Fibroblast of gingiva (primary cell): ENCODE measurements at places on chromosomes 5 and 9.
A peak's percentile ranks its signal among the peaks of the same experiment; 100 is the strongest.

GRCh38 chr9:5429873-5430564, 7.7 kb downstream of the PLGRKT start:
- no peak for DNase-seq

DNA sequence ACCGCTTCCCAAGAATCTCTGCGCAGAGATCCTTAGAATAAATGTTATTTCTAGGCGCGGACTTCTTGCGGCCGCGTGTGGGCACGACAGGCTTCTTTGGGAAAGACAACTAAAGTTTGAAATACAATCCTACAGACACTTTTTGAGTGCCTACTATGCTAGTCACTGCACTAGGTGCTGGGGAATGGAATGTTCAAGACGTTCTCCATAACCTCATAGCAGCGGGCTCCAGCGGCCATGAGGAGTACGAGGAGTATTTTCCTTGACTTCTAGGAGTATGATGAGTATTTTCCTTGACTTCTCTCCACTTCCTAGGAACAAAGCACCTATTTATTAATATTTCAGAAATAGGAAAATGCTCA, 636 bp upstream of the PWWP2A start:
- DNase-seq, result no peak

DNA sequence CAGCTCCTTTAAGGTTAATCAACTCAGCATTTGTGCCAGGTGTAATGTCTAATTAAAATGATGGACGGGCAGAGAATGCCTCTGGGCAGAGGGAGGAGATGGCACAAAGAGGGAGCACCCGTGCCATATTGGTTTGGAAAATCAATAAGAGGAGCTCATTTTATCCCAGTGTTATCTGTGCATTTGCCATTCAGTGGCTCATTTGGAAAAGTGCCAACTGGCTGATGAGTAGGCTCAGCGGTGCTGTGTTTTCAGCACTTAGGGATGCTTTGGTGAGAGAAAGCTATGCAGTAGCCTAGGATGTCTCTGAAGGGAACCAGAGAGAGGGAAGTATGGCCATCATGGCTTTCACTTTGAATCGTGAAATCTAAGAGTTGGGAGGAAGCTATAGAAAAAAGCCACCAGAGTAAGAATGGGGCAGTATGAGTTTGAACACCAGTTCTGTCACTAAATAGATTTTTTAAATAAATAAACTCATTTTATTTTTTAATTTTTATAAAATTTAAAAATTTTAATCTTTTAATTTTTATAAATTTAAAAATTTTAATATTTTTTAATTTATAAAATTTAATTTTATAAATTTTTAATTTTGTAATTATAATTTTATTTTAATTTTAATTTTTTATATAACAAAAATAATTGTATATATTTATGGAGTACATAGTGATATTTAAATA, 472.8 kb downstream of the BRINP1 start:
- DNase-seq, result no peak

- no peak for DNase-seq
These were observed 631.5 kb upstream of the ST8SIA4 start for GRCh38 chr5:101534491-101535110.

GRCh38 chr5:107937204-107937603, 266.5 kb upstream of the EFNA5 start:
- DNase-seq, result no peak

DNA sequence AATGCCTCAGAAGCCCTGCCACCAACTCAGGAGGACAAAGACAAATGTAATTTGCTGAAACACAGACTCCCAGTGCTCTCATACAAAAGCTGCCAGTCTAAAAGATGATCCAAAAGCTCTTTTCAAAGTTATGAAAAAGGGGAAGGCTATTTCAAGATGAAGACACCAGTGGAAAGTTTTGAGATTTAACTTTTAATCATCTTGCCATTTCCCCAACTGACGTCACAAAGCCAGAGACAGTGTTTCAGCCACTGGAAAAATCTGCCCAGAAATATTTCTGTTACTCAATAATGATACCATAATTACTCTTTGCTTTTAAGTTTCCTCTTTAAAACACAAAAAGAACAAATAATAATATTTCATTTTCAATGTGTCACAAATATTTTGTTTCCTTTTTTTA, 20.9 kb downstream of the ENG start:
- peak; percentile 73 for DNase-seq

GRCh38 chr5:67141644-67142043, 55.0 kb downstream of the CD180 start:
- DNase-seq, result no peak

DNA sequence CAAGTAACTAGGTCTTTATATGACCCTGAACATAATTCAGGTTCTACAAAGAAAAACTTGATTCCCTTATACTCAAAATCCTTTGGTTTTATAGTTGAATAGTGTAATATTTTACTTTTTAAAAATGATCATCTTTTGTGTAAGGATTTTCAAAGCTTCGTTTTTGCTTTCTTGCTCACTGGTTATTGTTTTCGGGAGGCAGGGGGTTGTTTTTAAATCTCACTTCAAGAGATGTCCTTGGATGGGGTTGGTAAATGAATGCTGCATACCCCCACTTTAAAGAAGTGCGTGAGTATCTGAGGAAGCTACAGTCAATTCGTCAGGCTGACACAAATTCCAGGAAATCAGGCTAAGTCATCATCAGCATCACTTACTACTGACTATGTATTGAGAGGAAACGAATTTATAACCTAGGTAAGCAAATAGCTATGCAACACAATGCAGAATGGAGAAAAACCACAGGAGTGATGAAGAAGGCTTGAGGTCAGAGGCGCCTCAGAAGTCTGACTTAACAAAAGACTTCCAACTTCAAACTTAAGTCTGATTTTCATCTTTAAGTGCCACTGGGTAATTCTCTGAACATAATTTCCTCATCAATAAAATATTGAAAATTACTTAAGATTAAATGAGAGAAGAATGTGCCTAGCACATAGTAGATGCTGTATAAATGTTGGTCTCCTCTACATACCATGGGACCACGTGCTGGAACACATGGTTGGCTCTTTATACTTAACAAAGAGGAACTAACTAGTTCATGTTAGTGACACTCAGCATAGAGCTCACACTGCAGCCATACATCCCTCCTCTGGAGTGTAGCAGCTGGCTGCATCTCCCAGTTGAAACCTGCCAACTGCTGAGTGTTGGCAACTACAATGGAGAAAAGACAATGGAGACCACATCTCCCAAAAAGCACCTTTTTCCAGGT, 106.0 kb upstream of the KIF2A start:
- DNase-seq, result no peak

DNA sequence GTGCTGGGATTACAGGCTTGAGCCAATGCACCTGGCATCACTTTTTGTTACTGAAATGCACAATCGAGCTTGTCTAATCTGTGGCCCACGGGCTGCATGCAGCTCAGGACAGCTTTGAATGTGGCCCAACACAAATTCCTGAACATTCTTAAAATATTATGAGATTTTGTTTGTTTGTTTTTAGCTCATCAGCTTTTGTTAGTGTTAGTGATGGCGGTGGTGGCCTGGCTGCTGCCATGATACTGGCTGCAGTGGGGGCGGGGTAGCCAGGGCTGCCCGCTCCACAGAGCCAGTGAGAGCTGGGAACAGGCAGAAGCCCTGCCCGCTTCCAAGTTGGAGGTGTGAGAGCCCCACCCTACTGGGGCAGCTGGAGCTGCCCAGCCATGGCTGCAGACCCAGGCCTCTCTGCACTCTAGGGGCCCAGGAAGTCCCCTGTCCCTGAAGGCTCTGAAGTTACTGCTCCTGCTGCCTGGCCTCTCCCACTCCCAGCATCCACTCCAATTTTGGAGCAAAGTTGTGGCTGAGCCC, 76.6 kb upstream of the SHB start:
- DNase-seq, result no peak

DNA sequence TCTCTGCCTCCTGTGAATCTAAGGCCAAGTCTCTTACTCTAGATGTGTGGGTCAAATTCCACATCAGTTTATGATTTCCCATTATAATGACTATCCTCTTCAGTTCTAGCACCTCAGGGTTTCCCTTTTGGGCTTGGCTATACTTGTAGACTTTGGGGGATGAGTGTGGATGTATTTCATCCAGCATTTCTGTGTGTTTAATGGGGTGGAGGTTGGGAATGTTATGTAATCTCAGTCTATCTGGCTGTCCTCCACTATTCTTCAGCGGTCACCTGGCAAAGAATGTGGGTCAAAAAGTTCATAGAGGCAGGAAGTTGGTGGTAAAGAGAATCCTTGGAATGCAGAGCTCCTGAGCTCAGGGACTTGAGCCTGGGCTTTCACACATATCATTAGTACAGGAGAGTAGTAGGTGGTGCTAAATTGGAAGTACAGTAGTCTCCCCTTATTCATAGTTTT, 64.9 kb downstream of the CFAP95 start:
- DNase-seq, result no peak

DNA sequence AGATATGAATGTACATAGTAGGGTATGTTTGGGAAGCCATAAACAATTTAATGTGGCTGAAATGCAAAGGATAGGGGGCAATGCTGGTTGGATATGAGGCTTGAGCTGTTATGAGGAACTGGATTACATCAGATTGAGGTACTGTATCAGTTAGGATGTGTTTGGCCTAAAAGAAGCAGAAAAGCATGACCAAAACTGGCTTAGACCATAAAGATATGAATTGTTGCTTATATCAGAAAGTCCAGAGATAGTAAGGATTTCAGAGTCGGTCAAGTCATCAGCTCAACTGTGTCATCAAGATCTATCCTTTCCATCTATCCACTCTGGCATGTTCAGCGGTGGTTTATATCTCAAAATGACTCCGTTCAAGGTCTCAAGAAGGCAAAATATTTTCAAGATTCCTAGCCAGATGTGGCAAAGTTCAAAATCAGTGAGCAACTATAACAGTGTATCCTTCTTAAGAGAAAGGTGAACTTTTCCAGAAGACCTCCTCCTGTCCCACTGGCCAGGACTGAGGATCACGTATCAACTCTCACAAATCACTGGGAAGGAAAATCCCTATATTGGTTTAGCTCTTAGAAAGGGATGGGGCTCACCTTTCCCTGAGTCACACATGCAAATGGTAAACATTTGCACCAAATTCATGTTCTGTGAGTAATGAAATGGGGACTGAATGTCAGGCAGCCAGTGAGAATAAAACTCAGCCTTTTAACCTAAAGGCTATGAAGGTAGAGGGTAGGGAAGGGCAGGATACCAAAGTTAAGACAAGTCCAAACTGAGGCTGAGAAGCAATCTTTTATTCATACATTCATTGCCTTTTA, 257.8 kb downstream of the TRIM32 start:
- no peak for DNase-seq

- no peak for DNase-seq
These were observed 37.6 kb upstream of the EIF4EBP3 start for GRCh38 chr5:140509898-140510297.

GRCh38 chr5:8123559-8123958, 254.6 kb downstream of the MTRR start:
- DNase-seq, result no peak

DNA sequence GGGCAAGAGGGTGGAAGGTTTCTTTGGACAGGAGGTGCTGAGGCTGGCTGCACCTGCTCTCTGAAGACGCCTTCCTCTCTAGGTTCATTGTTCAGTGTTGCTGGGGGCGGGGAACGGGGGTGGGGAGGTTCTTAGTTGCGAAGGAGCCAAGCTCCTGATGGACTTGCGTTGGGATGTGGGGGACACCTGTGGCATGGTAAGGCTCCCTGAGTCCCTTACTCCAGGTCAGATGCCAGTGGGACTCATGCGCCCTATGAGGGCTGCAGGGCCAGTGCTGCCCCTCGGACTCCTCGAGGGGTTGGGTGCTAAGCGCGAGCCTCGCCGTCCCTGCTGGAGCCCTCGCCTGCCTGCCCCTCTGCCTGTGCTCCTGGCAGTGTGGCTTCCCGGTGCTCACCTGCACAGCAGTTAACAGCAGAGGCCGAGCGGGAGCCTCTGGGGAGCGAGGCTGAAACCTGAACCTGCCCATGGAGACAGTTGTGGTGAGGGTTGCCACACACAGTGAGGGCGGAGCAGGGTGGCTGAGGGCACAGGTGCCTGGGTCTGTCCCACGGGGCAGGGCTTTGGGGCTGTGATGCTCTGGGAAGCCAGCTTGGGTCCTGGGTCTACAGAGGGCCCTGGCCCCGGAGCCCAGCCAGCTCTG, 5.5 kb downstream of the RNU6ATAC start:
- no peak for DNase-seq

DNA sequence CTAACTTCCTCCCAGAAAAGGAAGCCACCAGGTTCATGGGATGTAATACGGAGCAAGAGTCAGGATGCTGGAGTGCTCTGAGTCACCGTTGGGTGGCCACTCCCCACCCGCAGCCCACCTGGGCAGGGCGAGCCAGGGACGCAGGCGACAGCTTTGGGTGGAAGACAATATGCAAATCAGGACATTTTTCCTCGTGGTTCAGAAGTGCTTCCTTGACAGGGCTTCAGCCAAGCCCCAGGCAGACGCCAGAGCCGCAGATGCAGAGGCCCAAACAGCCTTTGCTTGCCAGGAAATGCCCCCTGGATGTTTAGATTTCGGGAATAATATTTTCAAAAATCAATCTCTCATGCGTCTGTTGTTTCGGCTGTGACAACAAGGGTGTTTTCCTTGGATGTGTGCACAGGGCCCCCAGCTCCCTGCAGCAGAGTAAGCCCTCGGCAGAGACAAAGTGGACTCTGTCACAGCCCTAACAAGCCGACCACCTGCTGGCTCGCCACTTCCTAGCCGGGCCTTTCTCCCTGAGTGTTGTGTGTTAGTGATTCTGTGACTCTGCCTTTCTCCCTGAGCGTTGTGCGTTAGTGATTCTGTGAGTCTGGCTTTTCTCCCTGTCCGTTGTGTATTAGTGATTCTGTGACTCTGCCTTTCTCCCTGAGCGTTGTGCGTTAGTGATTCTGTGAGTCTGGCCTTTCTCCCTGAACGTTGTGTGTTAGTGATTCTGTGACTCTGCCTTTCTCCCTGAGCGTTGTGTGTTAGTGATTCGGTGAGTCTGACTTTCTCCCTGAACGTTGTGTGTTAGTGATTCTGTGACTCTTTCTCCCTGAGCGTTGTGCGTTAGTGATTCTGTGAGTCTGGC, 11.8 kb upstream of the SLC9A3 start:
- DNase-seq, result no peak

GRCh38 chr9:11758016-11758415, 935.2 kb upstream of the TYRP1 start:
- no peak for DNase-seq

- DNase-seq, result no peak
These were observed 339.3 kb upstream of the NUDT12 start for GRCh38 chr5:103901885-103902284.

DNA sequence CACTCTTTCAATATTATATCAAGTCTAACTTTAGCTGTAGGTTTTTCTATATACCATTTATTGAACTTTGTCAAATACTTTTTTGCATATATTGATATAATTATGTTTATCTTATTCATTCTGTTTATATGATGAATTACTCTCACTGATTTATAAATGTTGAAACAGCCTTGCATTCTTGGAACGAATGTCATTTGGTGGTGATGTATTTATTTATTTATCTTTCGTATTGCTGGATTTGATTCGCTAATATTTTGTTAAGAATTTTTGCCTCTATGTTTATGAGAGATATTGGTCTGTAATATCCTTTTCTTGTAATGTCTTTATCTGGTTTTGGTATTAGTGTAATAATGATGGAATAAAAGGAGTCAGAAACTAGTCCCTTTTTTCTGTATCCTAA, 563.9 kb downstream of the ANXA1 start:
- DNase-seq, result peak; percentile 14

DNA sequence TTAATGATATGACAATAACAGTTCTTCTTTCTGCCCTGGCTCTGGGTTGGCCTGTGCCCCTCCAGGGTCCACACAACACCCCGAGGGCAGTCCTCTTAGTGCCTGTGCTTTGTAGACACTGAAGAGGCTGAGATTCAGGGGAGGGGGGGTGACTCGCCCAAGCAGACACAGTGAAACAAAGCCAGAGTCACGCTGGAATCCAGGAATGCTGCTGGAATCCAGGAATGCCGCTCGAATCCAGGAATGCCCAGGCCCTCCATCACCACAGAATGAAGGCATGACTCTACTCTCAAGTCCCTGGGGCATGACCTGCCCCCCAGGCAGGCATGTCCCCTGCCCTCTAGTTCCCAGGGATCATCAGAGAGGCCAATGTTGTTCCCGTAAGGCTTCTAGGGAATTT, 73.1 kb downstream of the LRSAM1 start:
- DNase-seq, result no peak
